Endothelial cell (in vitro differentiated cells): ENCODE measurements at places on chromosomes 16 and 17.

GRCh38 chr17:13492737-13493122 lies 109.0 kb downstream of the HS3ST3A1 start:
- no peak for DNase-seq

DNA sequence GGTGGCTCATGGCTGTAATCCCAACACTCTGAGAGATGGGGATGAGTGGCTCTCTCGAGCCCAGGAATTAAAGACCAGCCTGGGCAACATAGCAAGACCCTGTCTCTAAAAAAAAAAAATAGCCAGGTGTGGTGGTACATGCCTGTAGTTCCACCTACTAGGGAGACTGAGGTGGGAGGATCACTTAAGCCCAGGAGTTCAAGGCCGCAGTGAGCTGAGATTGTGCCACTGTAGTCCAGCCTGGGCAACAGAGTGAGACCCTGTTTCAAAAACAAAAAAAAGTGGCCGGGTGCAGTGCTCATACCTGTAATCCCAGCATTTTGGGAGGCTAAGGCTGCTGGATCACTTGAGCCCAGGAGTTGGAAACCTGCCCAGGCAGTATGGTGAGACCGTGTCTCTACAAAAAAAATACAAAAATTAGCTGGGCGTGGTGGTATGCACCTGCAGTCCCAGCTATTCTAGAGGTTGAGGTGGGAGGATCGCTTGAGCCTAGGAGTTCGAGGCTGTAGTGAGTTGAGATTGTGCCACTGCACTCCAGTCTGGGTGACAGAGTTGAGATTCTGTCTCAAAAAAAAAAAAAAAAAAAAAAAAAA lies 3.0 kb downstream of the C16orf54 start:
- DNase-seq, result no peak

- DNase-seq, result no peak
Measured at GRCh38 chr17:73342541-73343167, 30.9 kb upstream of the CDC42EP4 start.

DNA sequence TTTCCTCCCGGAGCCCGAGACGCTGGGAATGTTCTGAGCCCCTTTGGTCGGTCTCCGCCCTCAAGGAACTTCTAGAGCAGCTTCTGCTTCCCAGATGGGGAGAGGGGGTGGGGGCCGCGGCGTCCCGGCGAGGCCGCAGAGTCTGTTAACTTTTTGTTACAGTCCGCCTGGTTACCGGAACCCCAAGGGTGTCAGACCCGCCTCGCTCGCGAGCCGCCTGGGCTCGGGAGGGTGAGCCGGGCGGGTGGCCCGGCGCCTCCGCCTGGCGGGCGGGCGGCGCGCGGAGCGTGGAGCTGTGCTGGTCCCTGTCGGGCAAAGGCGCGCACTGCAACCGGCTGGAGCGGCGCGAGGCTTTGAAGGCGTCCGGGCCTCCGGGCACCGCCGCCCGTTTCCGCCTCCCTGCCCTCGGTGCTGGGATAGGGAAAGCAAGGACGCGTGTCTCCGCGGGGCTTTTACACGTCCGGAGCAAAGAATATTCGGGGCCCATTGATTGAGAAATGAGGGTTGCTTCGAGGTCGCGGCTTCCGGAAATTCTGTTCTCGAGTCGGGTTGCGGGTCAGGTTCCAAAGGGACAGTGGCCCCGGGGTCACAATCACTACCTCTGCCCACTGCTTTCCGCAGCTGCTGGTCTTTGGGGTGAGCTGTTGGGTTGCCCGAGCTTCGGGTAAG lies 1.7 kb downstream of the HS3ST3B1 start:
- DNase-seq, result peak; percentile 93

GRCh38 chr17:77304051-77304745 lies 163.4 kb downstream of the SEC14L1 start:
- DNase-seq, result no peak

GRCh38 chr16:47029724-47030123 lies 56.2 kb upstream of the DNAJA2 start:
- DNase-seq, result no peak

GRCh38 chr17:74995847-74996246 lies 8.4 kb downstream of the CDR2L start:
- DNase-seq, result no peak

DNA sequence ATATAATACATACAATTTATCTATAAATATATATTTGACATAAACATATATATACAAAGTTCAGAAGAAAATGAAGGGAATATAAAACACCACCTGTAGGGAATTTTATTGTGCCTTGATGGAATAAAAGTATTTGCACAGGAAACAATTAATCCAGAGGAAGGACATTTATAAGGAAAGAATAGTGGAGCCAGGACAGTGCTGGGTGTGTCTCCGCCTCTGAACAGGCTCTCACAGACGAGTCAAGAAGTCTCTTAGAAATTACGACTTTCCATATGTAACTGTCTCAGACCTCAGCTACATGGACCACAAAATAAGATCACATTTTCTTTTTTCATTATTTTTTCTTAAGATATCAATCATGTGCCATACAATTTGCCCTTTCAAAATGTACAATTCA lies 93.9 kb downstream of the TMEM114 start:
- DNase-seq, result no peak

DNA sequence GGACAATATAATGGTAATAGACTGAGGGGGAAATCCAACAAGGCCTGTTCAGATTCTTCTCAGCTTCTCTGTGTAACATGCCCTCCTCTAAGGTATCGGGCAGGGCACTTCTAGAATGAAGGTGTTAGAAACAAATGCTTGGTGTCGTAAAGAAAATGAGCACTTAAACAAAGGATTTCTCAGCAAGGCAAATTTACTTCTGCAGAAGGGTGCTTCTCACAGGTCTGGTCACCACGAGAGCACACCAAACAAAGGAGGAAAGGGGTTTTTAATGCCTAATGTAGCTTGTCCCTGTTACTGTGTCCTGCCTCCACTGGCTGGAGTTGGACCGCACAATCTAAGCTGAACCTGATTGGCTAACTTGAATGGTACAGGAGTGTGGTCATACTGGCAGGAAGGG lies 642.6 kb upstream of the CDH8 start:
- no peak for DNase-seq

DNA sequence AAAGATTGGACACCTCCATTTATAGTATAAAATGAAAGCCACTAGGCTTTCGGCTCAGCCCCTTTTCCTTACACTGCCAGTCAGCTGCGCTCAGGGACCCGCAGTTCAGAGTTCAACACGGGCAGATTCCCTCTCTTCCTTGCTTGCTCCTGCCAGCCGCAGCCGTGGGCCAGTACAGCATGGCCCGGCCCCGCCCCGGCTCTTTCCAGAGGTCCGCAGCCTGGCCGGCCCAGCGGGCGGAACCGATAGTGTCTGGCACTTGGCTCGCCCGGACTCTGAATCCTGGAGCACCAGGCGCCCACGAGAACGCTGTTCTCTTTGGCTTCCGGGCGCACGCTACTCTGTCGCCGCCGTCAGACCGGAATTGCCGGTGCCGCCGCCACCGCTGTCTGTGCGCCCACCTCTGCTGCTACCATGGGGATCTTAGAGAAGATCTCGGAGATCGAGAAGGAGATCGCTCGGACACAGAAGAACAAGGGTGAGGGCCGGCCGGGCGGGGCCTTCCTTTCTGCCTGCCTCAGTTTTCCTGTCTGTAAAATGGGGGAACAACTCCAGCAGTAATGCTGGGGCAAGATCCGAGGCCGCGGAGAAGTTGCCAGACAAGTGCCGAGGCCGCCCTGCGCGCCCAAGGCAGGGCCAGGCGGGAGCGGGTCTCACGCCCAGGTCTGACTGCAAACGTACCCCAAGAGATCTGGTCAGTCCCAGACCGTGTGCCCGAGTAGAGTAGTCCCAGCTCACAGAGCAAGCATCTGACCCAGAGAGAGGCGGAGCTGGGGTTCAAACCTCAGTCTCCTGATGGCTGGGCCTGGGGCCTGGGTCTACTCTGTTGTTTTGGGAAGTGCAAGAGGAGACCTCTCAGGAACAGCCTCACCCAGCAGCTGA lies at the start of gene DRG2:
Gene DRG2 (plus strand): TSS at position 339 of the 882 bp plus-strand sequence. CDS start 76 bp downstream, at position 415.
- peak; percentile 95 for DNase-seq

DNA sequence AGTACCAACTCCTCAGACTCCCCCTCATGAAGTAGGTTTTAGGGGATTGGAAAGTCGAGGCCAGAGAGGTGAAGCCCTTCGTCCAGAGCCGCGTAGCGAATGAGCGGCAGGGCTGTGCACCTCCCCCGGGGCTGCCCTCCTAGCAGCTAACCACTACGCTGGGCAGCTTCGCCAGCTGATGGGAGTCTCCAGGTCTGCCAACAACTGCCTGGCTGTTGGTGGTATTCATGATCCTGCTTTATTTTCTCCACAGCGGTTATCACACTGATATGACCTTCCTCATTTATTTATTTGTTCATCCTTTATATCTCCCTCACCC lies 773 bp upstream of the NETO2 start:
- no peak for DNase-seq
